ENCODE measurements at places on chromosomes 5 and 9. TPM values are rescaled to one million over a fixed set of nuclear protein-coding genes. Genes with fewer than 3 reads are reported as not detected.

The RACK1 gene
- total RNA-seq, result 2,892 TPM

The AK3 gene
- 47.2 TPM for total RNA-seq

The PCDHAC1 gene
- not detected for total RNA-seq

The JAK2 gene
- 5.7 TPM for total RNA-seq

The UBE2B gene
- 55.8 TPM for total RNA-seq

DNA sequence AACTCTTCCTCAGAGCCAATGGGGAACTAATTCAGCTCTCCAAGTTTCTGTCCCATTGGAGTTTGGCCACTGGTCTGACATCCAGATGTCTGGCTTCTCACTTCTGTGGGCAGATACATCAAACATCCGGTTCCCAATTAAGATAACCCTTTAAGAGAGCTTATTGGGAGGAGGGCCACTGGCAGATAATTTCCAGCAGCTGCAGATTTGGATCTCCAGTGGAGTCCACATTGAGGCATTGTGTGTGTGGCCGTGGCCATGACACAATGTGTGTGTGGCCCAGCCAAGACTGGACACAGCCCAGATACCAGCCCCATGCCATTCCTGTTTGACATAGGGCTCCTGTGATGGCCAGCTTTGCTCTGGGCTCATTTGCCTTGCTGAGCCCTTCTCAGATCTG is 110.5 kb upstream of the MAP1B start:
- DNase-seq, result no peak

- no peak for DNase-seq
These were observed 7.6 kb upstream of the PPP1R26 start for GRCh38 chr9:135471791-135472640.

DNA sequence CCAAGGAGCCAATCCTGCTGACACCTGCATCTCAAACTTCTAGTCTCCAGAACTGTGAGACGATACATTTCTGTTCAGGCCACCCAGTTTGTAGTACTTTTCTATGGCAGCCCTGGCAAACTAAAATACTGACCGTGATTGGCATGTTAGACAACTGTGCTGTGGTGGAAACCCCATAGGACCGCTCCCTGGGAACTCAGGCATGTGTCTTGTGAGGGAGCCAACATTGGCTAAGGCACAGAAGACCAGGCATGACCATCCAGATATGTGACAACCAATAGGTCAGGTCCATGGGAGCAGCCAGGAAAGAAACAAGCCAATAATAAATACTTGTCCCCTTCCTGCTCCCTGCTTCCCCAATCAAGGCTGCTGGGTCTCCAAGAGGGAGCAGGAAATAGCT is 101.4 kb upstream of the MPDZ start:
- no peak for DNase-seq

GRCh38 chr9:124835026-124835557 is 18.2 kb upstream of the WDR38 start:
- no peak for DNase-seq

GRCh38 chr5:76401801-76402250 is 1.3 kb upstream of the IQGAP2 start:
- no peak for DNase-seq

DNA sequence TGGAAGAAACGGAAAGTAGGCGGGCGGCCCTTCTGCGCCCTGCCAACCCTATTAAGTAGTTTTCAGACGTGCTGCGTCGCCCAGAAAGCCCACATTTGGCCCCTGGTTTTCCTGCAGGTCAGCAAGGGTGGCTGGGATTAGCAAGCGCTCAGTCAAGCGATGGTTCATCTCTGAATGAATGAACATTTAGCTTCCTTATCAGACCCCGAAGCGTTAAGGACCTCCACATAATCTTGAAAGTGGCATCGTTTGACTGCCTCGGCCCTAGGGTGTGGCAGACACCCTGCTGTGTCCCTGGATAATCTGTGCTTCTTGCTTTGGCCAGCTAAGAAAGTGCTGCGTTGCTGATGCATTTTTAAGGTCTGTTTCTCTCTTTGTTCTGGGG is 684 bp downstream of the TOR1B start:
- no peak for DNase-seq

GRCh38 chr9:119924736-119925135 is 555.5 kb upstream of the BRINP1 start:
- no peak for DNase-seq

- DNase-seq, result peak; percentile 92
These were observed 11.5 kb downstream of the SMIM3 start for GRCh38 chr5:150789943-150790611.

GRCh38 chr5:9316733-9317132 is 229.1 kb downstream of the SEMA5A start:
- no peak for DNase-seq

DNA sequence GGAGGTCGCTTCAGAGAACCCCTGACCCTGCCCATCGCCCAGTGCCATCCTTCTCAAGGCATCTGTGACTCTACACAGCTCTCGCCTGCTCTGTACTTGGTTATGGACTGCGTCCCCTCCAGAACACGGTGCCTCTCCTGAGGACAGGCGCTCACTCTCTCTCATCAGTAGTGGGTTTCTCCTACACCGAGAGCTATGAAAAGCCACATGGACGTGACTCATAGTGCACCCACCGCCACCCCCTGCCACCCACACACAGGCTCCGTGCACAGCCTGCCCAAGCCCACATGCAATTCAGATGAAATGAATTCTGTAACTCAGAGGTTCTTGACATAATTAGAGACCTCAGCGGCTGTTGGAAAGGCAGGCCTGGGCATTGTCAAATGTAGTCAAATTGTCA is 13.9 kb downstream of the GTF3C5 start:
- DNase-seq, result no peak

- no peak for DNase-seq
These were observed 167.3 kb downstream of the GNAQ start for GRCh38 chr9:77864211-77864889.

- no peak for DNase-seq
These were observed 1052.3 kb downstream of the PTPRD start for GRCh38 chr9:9560382-9561035.

DNA sequence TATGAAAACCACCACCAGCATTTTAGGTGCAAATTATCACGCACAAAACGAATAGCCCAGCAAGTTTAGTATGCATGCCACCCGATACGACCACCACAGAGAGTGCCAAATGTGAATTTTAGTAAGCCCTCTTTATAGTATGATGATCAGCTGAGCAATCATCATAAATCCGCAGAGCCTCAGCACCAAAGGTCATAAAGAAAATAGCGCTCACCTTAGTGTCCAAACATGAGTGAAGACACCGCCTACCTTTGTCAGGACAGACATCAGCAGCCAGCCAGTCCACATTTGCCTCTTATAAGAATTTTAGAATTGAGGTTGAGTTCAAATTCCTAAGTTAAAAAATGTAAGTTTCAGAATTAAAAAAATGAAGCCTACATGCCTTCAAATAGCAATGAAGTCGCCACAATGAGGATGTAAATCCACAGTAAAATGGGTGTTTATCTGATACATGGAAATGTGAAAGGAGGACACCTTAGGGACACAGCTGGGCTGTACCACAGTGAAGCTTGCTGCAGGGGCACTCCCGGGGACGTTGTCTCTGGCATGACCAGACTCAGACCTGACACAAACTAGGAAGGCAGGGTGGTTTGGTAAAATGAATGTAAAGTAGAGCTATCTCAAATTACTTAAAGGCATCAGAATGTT is 149.0 kb downstream of the AUH start:
- no peak for DNase-seq

- no peak for DNase-seq
These were observed 21.0 kb downstream of the PDCD1LG2 start for GRCh38 chr9:5531101-5531882.

DNA sequence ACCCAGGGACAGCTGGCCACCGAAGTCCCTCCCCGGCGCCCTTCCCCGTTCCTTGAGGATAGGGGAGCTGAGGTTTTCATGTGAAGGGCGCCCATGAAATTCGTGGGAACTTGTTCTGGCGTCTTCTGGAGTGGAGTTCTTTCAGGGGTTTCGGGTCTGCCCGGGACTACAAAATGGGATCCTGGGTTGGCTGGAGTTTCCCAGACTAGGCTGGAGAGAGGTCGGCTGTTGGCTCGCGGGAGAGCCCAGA is 3.6 kb upstream of the RGMB start:
- no peak for DNase-seq

DNA sequence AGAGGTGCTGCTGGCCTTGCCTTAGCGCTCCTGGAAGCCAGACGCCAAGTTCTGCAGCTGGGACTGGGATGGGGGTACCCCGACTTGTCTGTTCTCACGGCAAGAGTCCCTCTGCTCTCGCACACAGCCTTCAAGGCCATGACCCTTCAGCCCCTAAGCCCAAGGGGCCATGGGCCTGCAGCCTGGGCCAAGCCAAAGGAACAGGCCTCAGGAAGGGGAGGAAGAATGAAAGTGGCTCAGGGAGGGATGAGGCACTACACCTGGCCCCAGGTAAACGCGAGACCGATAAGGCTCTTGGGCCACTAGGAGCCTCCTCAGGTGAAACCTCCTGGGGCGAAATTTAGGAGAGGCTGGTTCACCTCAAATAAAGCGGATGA is 3.9 kb downstream of the EBF1 start:
- DNase-seq, result no peak

DNA sequence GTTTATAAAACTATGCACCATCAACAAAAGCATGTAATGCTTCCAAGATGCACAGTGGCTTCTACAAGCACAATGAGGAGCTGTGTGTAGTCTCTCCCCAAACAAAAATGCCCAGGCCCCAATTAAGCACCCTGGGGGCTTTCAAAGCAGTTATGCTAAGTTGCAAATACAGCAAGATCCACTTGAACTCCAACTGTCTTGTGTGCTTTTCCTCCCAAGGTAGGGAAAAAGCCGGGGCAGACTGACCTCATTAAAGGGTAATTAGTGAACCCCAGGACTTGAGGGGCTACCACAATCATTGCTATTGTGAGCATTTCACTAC is 13.1 kb downstream of the ZNF608 start:
- DNase-seq, result no peak

DNA sequence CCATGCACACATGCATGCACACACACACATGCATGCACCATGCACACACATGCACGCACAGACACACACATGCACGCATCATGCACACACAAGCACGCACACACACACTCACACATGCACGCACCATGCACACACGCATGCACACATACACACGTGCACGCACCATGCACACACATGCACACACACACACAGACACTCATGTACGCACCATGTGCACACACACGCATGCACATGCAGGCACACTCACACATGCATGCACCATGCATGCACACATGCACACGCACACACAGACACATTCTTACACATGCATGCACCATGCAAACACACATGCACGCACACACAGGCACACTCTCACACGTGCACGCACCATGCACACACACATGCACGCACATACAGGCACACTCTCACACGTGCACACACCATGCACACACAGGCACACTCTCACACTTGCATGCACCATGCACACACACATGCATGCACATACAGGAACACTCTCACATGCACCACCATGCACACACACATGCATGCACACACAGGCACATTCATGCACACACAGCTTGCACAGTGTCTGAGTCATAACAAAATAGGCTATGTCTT is 117.5 kb downstream of the TENT4A start:
- no peak for DNase-seq

- DNase-seq, result no peak
These were observed 365.9 kb downstream of the MLLT3 start for GRCh38 chr9:20256284-20256948.

DNA sequence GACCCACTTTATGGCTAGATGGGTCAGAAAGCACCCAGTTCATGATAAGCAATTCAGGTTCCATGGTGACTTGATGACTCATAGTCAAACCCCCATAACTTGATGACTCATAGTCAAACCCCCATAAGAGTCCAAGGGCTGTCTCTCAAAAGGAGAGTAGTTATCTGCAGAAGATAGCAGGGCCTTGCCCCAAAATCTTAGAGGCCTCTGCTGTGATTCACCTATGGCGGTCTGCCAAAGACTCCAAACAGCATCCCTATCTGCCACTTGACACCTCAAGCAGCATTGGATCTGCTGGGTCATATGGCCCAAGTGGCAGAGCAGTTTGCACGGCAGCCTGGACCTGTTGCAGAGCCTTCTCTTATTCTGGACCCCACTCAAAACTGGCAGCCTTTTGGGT is 395.2 kb upstream of the KIF2A start:
- no peak for DNase-seq

- no peak for DNase-seq
These were observed 277.3 kb downstream of the GLIS3 start for GRCh38 chr9:4022435-4023067.

DNA sequence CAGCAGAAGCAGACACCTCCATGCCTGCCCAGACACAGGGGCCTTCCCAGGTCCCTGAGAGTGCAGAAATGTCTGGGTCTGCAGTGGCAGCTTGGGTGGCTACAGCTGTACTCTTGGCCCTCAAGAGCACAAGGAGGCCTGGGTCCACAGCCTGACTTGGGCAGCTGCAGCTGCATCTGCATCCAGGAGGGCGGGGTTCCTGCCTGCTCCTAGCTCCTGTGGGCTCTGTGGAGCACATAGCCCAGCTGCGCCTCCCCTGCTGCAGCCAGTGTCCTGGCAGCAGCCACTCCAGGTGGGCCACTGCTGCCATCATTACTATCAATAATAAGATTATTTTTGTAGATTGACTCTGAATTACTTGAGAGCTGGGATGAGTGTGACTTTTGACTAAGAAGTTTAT is 162.0 kb upstream of the PTCH1 start:
- no peak for DNase-seq
